ENCODE measurements at places on chromosomes 7 and 10. TPM values are rescaled to one million over a fixed set of nuclear protein-coding genes. Genes with fewer than 3 reads are reported as not detected.

The SPDYE16 gene
- not detected for total RNA-seq

The SLC25A13 gene
- total RNA-seq = 24.9 TPM

The CDHR3 gene
- total RNA-seq = 13.9 TPM

The CLCN1 gene
- not detected for total RNA-seq

The PWWP2B gene
- 21.2 TPM for total RNA-seq
